ENCODE measurements at places on chromosomes 5 and 9. TPM values are rescaled to one million over a fixed set of nuclear protein-coding genes. Genes with fewer than 3 reads are reported as not detected.

Gene PTGDS
- 67.5 TPM for total RNA-seq

Gene CNTNAP3
- 18.4 TPM for total RNA-seq

GRCh38 chr5:123438902-123439301, 15.7 kb upstream of the CEP120 start:
- no peak for DNase-seq

DNA sequence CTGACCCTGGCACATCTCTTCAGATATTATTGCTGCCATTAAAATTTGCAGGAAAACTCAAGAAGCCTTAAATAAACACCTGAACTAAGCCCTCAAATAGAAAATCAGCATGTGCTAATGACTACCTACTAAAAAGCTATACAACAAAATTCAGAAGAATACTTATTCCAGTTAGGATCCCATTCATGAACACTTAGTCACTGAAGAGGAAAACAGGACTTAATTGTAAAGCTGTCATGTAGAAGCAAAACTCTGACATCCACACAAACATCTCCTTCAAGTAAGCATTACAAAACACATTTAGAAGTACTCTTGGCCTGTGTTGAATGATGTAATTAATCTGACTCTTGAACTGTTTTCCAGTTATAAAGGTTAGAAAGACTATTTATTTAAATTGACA, 19.9 kb downstream of the ELL2 start:
- no peak for DNase-seq

GRCh38 chr5:86983208-86983607, 284.5 kb upstream of the RASA1 start:
- DNase-seq, result no peak

Data from cerebellum (tissue), 4 donors.